ENCODE measurements at places on chromosomes 1 and 21.

GRCh38 chr1:240765732-240766363, 153.9 kb upstream of the GREM2 start:
- no peak for DNase-seq

DNA sequence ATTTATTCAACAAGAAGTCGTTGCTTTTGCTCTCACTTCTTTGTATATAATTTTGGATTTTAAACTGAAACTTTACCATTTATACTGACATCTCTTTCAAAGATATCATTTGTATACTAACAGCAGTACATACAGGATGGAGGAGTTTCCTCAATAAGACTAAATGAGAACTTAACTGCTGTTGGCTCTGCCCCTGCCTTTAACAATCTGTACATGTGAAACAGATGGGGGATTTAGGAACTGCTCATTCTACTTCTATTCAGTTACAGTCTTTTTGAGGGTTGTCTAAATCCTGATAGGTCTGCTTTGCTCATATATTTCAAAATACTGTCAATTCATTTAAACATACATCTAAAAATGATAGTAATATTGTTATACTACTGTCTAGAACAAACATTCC, 663.2 kb downstream of the ADGRL2 start:
- DNase-seq: no peak

DNA sequence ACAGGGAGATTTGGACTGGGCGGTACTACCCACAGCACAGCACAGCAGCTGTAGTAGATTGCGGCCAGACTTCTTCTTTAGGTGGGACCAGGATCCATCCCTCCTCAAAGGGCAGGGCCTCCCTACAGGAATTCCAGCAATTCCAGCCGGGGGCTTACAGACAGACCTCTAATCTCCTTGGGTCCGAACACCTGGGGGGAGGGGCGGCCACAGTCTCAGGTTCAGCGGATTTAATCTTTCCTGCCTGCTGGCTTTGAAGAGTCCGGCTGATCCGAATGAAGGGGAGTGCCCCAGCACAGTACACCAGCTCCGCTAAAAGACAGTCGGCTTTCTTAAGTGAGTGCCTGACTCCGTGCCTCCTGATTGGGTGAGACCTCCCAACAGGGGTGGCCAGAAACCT, 1708.5 kb downstream of the BRINP3 start:
- no peak for DNase-seq

DNA sequence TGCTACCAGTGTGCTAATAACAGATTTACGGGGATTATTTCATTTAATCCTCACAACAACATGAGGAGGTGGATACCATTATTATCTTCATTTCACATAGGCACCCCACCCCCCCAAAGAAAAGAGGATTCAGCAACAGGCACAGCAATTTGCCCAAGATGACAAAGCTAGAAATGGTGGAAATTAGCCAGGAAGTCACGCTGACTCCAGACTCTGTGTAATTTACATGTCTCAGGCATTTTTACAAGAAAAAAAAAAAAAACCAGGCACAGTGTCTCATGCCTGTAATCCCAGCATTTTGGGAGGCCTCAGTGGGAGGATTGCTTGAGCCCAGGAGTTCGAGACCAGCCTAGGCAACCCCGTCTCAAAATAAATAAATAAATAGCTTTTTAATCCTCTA, 37.5 kb upstream of the PRDM2 start:
- DNase-seq: no peak

GRCh38 chr1:35929730-35930592, 944 bp upstream of the AGO3 start:
- peak; percentile 38 for DNase-seq

DNA sequence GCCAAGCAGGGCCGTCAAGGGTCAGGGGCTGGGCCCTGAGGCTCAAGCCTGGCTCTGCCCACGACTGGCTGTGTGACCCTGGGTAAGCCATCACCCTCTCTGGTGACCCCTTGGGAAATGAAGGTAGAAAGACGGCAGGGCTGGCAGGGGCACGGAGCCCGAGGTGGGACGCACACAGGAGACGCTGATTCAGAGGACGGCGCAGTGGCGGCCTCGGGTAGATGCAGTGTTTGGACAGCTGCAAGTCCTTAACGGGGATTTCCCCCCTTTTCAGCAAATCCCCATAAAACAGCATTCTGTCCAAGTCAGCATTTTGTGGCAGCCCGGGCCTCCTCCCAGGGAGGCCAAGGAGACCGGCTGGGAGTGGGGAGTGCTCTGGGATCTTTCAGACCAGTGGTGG, 16.7 kb downstream of the COL8A2 start:
- DNase-seq: no peak

GRCh38 chr1:193417403-193417802, 231.0 kb upstream of the B3GALT2 start:
- DNase-seq: no peak

- DNase-seq: no peak
Measured at GRCh38 chr21:46060596-46061061, 37.3 kb upstream of the COL6A2 start.

DNA sequence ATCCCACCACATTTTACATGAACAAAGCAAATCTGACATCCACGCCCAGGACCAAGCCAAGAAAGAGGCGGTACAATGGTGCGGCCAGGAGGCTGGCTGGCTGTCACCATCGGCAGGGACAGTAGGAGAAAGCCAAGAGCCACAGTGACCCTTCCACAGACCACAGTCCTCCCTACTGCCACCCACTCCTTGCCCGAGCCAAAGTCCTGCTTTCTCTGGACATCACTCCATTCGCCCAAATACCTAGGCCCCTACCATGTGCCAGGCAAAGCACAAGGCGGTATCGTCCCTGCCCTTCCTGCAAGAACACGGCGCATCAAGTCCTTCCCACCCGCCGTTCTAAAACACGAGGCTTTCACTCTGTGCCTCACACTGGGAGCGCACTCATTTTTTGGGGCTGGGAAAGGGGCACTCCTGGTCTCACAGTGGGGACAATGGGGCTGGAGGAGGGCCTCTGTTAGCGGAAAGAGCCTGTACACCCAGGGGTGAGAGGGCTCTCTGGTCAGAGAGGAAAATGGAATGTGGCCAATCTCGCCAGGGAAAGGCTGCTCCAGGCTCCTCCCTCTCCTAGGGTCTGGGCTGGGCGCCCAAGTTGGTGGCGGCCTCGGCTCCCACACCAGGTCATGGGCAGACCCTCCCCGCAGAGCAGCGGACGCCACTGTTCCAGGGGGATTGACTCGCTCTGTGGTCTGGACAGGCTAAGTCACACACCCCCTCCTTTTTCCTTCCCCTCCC, 26.5 kb downstream of the SSBP3 start:
- no peak for DNase-seq

- DNase-seq: no peak
Measured at GRCh38 chr1:5667513-5668325, 324.5 kb downstream of the NPHP4 start.

DNA sequence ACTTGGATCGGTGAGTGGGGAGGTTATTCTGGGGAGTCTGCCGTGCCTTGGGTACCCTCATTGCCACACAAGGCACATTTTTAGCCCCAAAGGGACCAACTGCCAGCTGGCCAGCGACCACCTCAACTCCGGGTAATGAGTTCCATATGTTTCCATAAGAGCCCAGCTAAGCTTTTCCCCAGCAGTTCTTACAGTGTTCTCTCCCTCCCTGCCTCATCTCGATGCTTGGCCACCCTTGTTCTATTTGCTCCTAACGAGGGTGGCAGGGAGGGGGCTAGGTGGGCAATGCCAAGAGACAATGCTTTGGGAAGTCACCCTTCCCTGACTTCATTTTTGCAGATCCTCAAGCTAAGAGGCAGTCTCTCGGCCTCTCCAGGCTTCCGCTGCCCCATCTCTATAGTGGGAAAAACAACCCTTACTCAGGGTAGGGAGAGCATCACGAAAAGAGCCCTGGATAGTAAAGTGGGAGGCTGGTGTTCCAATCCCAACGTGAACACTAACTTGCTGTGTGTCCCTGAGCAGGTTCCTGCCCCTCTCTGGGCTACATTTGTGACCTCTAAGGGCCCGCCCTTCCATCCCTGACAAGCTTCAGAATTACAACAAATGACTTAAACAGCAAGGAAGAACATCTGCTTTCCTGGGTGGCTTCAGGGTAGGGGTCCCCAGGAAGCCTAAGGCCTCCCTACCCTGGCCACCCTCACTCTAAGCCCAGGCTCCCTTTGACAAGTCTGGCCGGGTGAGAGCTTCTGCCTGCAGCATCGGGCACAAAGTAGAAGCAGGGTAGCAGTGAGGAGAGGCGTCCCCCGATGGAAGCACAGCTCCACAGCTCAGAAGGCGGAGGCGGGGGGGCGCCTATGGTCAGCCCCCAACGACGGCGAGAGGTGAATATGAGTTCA, 5.8 kb downstream of the ID3 start:
- no peak for DNase-seq

- no peak for DNase-seq
Measured at GRCh38 chr1:57129865-57130264, 164.1 kb upstream of the C8B start.

- no peak for DNase-seq
Measured at GRCh38 chr1:114090738-114091505, 62.7 kb downstream of the SYT6 start.

GRCh38 chr1:59141267-59141863, 155.5 kb upstream of the FGGY start:
- no peak for DNase-seq

DNA sequence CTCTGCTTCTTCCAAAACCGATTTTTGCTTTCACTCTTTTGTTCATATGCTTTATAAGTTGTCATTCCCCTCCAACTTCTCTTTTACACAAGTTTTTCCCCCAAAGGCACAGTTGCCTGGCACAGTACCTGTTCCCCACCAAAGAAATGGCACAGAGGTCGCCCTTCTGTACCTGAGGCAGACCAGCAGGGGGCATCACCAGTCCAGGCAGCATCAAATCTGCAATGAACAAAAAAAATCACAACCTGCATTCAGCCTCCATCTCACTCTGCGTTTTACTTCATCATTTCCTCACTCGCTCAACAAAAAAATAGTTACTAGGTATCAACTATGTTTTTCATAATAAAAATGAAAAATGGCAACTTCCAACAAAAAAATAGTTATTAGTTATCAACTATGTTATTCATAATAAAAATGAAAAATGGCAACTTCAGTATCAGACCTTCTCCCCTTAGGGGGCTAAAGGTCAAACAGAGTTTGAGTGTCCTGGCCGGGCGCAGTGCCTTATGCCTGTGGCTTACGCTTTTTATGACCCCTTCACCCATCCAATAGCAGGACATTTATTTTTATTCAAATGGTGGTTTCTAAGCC, 4.1 kb downstream of the EIF2D start:
- no peak for DNase-seq

GRCh38 chr1:3369446-3370076, 84.9 kb upstream of the ARHGEF16 start:
- no peak for DNase-seq

DNA sequence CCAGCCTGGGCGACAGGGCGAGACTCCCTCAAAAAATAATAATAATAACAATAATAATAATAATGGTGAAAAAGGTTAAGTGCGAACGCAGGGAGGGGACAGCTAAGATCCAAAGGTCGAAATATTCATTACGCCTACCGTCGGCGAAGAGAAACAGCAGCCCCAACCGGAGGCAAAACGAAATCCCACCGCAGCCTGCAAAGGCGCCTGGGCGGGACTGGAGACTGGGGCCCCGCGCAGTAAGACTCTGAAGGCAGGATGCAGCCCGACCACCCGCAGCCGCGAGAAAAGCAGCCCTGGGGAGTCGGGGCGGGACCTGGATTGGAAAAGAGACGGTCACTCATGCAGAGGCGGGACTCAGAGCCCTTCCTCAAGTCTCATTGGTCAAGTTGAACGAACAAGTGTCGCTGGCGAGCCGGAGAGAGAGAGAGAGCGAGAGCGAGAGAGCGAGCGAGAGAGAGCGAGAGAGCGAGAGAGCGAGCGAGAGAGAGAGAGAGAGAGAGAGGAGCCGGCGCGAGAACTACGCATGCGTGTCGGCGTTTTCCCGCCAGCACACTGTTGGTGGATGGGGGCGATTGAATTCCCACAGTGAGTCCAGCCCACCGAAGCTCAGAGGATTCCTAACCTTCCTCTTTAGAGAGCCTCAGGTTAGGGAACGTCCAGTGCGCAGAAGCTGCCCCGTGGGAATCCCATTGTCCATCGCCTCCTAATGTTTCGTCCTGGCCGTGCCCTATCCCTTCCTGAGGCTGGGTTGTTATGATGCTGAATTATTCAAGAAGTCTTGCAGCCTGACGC, 10.7 kb downstream of the ENTREP3 start:
- peak; percentile 99 for DNase-seq

- peak; percentile 83 for DNase-seq
Measured at GRCh38 chr1:9110669-9111356, 18.1 kb downstream of the GPR157 start.

DNA sequence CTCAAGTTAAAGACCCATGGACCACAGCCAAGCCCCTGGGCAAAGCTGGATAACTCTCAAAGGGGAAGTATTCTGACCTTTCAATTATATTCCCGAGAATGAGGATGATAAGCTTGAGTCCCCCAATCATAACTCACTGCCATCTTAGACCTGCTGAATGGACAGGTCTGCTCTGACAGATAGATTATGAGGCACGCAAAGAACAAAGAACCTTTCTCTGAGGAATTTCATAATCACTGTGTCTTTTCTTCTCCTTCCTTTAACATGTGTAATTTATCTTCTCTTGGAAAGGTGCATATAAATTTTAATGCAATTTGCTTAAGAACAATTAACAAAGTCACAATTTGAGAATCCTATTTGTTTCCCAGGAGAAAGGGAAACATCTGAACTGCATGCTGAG, 22.0 kb downstream of the PIGM start:
- no peak for DNase-seq

DNA sequence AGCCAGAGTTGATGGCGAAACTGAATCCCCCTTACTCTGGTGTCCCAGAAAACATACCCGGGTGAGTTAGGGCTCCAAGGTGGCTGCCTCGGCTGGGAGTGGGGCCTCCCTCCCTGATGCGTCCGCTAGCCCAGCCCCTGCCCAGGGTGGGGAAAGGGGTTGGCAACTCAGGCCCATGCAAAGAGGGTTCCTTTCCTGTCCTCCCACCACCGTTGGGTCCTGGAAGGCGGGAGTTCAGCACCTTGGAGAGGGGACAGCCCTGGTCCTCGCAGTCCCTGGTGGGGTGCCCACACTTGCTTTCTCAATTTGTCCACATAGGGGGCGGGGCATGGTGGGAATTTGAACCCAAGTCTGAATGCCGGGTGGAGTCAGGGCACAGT, 6.1 kb downstream of the SRM start:
- no peak for DNase-seq

- no peak for DNase-seq
Measured at GRCh38 chr1:82260666-82261065, 459.9 kb downstream of the ADGRL2 start.

- no peak for DNase-seq
Measured at GRCh38 chr1:6512245-6512907, 20.9 kb upstream of the PLEKHG5 start.

- DNase-seq: no peak
Measured at GRCh38 chr1:84862810-84863251, 30.2 kb downstream of the LPAR3 start.

DNA sequence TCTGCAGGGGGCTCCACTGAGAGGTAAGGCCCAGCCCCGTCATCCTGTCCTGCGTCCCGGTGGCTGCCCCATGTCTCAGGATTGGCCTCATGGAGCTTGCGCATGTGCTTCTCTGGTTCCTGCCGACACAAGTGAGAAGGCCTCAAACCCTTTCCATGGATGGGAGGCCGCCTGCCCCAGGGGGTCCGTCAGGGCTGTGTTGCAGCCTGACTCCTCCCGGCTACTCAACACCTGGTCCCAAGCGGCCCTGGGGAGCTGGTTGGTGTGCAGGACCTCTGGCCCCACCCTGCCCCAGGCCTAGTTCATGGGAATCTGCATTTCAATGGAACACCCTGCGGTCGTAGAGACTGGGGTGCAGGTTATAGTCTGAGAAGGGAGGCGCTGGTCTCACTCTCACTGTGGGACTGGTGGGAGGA, 21.1 kb upstream of the PDE9A start:
- DNase-seq: no peak
